ENCODE measurements at places on chromosomes 11 and 22.
A peak's percentile ranks its signal among the peaks of the same experiment; 100 is the strongest.

DNA sequence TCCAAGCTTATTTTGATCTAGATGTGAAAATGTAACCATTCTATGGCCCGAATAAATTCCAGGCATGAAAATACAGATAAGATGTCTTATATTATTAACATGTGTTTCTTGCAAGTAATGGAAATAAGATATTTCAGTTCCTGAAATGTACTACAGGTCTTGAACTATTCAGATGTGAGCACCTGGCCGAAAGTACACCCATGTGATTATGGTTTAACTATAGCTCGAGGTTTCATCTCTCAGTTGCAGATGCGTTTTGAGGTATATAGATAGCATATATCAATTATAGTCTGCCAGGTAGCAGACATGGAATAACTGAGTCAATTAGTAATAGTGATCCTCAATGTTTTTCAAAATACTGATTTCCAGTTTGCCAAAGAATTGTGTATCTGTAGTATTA, 68.3 kb downstream of the DDIAS start:
- peak; percentile 90 for DNase-seq

DNA sequence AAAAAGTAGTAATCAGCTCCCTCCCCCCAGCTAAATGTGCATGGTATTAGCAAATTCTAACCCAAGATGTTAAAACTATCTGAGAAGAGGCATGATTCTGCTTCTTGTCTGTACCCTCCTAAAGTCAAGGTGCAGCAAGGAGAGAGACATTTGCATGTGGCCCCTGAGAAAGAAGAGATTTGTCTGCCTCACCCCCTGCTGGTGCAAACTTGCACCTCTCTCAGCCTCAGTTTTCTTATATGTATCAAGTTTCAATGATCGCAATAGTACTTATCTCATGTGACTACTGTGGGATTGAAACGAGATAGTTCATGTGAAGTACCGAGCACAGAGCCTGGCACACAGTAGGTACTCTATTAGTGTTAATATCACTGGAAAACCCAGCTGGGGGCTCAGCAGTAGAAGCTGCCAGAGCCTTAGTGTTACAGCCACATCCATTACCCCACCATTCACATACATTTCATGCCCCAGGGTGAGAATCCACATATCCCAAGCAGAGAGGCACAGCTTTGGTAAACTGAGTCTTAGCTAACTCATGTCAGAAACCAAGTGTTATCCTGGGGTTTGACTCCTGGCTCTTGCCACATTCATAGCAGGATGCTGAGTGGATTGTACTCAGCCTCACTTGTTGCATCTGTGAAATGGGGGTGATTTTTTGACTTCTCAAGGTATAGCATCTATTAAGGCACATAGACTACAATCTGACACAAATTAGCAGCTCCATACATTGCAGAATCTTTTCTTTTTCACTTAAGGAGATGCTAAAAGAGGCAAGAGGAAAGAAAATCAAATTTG, 24.9 kb downstream of the CD44 start:
- DNase-seq: peak; percentile 82

DNA sequence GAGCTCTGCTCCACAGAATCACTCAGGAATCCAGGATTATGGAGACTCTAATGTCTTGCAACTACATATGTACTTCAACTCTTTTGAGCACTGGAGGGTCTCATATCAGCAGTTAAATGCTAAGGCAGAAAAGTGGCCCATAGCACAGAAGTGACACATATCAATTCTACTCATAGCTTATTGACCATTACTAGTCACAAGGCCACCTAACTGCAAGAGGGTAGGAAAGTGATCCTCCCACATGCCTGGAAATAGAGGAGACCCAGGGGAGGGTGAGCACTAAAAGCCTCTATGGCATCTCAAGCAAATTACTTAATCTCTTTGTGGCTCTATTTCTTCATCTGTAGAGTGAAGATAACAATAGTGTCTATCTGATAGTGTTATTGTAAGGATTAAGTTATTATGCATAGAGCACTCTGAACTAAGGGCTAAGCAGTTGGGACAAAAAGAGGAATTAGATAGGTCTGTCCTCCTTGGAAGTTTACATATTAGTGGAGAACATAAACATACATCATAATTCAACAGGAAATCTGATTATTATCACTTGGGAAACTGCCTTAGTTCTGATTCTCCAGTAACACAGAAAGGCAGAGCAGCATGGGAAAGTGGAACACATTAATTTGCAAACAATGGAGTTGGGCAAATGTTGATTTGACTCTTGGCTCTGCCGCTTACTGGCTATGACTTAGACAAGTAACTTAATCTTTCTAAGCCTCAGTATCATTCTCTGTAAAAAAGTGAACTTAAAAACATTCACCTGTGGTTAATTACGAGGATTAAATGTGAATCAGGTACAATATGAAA, 25.1 kb upstream of the USP47 start:
- no peak for DNase-seq

GRCh38 chr11:134120921-134121526, 52.2 kb downstream of the JAM3 start:
- no peak for DNase-seq

GRCh38 chr11:75047191-75047590, 49.5 kb downstream of the OR2AT4 start:
- DNase-seq: no peak

DNA sequence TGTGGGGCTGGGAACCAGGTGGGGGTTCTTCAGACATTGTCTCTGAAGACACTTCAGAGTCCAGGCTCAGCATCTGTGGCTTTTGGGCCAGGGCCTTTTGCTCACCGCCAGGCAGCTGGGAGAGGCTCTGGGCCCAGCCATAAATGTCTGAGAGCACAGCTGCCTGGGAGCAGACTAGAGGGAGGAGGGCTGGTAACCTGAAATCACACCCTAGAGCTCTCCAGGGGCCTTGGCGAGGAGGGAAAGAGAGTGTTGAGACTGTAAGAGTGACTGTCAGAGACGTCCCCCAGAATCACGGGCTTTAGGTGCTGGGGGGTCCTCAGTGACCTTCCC, 4.1 kb downstream of the TRABD start:
- DNase-seq: peak; percentile 42

GRCh38 chr22:21045585-21046294, at the start of gene LRRC74B:
Gene LRRC74B, plus strand, starts transcription at chr22:21045946. Its CDS starts 41 bp downstream, at chr22:21045987.
- peak; percentile 88 for DNase-seq

DNA sequence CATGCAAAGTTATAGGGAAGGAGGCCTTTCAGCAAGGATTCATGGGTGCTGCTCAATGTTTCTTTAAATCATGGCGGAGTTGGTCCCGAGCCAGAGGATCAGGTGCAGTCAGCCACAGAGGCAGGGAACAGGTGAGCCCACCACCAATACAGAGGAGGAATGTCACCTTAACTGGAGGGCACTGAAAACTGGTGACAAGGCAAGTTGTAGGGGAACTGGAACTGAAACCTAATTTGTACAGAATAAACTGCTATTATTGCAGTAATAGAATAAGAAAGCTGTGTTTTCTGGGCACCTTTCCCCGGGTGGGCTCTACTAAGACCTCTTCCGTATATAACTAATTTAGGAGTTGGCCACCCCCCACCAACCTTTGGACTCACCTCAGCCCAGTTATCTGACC, 296.0 kb upstream of the NARS2 start:
- no peak for DNase-seq

- no peak for DNase-seq
Observed at GRCh38 chr11:117634756-117635603, 162.0 kb downstream of the DSCAML1 start.

GRCh38 chr11:17371614-17372013, 16.8 kb downstream of the KCNJ11 start:
- no peak for DNase-seq

DNA sequence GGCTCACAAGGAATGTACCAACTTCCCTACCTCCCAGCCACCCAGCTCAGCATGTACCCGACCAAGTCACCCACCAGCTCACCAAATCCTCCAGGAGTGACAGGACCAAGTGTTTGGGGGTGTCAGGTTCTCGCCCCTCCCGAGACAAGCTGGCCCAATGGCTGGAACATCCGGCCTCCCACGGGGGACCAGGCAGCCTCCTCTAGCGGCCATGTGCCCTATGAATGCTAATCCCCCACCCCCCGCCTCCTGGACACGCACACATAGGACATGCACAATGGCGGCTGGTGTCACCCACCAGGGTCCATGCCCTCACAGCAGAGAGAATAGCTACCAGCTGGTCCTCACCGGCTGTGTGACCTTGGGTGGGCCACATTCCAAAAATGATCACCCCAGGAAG, 151.0 kb downstream of the MN1 start:
- DNase-seq: no peak

DNA sequence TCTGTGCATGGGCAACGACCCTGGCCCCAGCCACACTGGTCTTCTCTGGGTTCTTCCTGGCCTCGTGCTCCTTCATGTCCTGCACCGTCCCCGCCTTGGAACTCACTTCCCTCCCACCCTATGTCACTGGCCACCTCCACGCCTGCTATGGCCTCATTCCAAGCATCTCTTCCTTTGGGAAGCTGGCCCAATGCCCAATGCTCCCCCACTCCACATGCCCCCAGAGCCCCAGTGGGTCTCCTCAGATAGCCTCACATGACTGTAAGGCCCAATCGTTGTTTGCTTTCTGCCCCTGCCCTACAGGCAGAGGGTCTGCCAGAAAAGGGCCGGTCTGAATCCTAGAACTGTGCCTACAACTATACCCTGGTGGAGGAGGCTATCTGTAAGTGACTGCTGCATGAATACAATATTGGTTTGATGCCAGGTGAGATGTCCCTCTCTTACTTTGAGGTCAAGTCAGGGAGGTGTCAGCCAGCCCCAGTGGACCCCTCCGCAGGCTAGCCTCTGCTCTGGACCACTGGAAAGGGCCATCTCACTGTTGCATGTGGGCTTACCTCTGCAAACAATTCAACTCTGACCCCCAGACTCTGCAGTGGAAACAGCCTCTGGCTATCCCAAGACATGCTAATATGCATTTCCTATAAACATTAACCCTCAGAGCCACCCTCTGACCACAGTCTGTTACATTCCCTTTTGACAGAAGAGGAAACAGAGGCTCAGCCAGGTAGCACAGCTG, 2.1 kb upstream of the GNAZ start:
- no peak for DNase-seq

DNA sequence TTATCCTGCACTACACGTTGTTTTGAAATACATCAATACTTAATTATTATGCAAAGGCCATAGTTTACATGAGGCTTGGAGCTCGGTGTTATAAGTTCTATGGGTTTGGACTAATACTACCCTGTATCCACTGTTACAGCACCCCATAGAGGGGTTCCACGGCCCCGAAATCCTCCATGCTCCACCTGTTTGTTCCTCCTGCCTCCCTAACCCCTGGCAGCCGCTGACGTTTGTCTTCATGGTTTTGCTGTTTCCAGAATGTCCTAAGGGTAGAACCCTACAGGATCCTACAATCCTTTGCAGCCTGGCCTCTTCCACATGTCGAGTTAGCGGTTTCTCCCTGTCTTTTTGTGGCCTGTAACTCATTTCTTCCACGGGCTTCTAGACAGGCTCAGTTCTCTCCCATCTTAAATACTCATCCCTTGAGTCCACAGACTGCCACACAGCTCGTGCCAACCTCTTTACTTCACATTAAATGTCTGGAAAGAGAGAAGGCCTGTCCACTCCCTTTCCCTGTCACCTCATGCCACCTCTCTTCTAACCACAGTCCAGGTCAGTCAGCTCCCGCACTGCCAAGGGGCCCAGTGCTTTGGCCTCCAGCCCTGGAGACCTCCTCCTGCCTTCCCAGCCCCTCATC, 42.4 kb upstream of the TH start:
- no peak for DNase-seq

GRCh38 chr22:45073064-45073463, 63.3 kb upstream of the PHF21B start:
- DNase-seq: peak; percentile 8

DNA sequence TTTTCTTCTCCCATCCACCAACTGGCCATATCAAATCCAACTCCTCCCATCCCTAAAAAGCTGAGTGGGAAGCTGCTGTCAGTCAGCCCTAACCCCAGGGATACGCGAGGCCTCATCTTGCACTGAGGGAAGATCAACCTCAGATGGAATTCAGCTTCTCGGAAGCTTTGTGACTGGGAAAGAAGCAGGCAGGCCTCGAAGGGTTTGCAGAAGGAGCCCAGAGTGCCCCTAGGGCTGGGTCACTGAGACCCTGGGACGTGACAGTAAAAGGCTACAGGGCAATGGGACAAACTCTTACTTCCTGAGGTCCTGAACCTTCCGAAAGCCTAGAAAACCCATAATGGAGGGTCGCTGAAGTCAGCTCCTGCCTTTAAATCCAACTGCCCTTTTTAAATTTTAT, 34.4 kb upstream of the NNMT start:
- no peak for DNase-seq

- no peak for DNase-seq
Observed at GRCh38 chr11:69446108-69446507, 35.4 kb upstream of the LINC01488 start.

GRCh38 chr11:62805961-62806441, 761 bp upstream of the NXF1 start:
- DNase-seq: peak; percentile 63

DNA sequence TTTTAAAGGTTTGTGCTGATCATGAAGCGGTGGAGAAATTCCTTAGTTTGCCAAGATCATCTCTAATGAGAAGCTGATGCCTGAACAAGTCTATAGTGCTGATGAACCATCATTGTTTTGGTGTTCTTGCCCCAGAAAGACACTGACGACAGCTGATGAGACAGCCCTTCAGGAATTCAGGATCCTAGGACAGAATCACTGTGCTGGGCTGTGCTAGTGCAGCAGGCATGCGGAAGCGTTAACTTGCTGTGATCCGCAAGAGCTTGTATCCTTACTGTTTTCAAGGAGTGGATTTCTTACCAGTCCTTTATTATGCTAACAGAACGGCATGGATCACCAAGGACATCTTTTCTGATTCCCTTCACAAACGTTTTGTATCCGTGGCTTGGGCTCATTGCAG, 104.1 kb downstream of the TBC1D22A start:
- no peak for DNase-seq

DNA sequence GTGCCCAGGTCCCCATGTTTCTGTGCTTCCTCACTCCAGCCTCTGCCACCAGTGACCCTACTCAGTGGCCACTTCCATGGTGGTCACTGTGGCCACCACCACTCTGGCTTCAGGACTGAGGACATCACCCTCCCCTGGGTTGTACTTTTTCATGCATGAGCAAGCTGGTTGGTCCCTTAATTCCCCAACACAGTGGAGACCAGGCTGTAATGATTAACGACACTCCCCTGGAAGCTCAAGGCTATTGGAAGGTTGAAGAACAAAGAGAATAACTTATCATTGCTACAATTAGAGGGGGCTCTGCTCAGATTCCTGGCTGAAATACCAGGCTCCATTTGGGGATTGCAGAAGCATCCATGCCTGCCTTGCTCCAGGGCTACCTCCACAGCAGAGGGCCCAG, 10.5 kb downstream of the PLAAT4 start:
- DNase-seq: no peak

GRCh38 chr22:46418827-46419226, 83.3 kb downstream of the TRMU start:
- no peak for DNase-seq

DNA sequence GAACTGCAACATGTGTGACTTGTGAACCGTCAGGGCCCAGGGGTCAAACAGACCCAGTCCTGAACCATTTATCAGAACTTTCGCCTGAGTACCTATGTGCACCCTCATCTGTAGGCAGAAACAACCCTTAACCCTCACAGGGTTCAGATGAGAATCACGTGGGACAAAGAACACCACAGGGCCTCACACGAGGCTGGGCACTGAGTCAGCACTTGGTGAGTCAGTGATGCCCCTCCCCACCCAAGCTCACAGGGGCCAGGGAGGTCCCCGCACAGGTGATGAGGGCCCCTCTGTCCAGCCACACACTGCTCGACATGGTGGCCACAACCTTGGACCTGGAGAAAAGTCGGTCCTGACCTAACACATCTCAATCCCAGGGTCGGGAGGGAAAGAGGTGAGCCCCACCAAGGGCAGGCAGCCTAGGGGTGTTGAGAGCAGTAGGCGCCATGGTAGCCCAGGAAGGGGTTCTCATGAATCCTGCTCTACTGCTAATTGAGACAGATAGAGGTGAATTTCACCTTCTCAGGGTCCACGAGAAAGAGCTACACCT, 176.4 kb downstream of the SHANK2 start:
- DNase-seq: no peak

Measured in GM12865 (cell line).